ENCODE measurements at places on chromosomes 3 and 15.
A peak's percentile ranks its signal among the peaks of the same experiment; 100 is the strongest.

DNA sequence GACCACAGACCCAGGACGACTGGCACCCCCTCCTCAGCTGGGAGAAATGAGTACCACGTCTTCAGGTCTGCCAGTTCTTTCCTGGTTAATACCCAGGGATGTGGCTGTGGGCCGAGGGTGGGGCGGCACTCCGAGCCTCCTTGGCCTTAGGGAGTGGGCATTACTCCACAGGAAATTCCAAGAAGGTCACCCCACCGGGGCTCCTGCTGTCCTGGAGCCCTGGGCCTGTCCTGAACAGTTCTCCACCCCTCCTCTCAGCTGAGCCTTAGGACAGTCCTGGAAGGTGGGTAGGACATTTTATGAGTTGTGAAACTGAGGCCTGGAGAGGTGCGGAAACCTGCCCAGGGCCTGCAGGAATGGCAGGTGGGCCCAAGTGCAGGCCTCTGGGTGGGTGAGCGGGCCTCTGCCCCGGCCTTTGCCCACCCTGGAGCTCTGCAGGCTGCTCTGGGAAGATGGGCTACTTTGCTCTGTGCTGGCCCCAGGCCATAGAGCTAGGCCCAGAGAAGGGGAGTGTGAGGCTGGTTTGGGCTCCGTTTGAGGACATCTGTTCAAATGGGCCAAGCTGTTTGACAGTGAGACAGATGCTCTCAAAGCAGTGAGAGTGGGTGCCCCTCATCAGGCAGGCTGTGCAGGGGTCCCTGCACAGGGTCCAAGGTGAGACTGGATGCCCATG is 103.1 kb downstream of the TMEM266 start:
- no peak for DNase-seq

GRCh38 chr3:49539659-49540560 is 14.4 kb upstream of the BSN start:
- DNase-seq, result peak; percentile 89

DNA sequence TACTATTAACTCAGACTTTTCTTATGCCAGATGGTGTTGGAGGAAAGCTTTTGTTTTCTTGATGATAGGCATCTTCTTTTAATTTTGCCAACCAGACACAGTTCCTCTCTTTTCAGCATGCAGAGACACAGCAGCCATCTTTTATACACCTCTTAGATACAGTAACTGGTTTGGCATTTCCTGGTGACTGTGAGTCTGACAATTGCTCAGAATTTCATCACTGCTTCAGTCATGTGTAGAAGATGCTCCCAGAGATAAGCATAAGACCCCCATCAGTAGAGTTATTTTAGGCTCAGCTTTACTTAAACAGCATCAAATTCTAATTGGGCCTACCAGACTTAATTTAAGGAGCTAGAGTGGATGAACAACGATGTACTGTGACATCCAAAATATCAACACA is 779.0 kb downstream of the SQOR start:
- no peak for DNase-seq

- no peak for DNase-seq
These were observed 163.8 kb downstream of the FHIT start for GRCh38 chr3:61087465-61087864.

DNA sequence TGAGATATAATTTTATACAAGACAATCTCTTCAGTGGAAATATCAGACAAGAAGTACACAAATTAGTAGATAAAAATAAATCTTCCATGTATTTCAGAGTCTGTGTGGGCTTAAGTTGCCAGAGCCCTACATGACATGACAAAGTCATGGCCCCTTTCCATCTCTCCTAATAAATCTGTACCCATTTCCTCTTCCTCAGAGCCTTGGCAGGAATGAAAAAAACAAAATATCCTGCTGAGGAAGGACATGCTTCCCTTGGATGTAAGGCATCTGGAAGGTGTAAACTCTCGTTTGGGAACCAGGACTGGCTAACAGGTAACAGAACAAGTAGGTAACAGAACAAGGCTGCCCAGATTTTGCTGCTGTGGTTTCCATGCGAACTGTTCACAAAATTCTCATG is 148.1 kb downstream of the SNRK start:
- DNase-seq, result no peak

DNA sequence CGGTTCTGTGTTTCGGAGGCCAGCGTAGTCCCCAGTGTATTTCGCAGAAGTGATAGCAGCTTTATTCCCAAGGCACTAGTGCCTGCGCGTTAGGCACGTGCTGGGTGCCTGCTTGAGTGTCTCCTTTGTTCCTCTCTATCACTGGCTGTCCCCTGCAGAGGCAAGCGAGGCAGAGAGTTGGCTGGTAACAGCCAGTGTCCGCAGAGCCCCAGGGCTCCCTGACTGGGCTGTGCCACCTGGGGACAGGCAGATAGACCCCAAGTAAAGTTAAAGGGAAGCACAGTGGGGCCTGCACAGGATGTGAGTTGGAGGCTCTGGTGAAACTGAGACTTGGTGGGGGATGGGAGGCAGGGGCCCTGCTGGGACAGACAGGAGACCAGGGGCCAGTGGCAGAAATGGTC is 50.7 kb downstream of the APBA2 start:
- DNase-seq, result no peak

DNA sequence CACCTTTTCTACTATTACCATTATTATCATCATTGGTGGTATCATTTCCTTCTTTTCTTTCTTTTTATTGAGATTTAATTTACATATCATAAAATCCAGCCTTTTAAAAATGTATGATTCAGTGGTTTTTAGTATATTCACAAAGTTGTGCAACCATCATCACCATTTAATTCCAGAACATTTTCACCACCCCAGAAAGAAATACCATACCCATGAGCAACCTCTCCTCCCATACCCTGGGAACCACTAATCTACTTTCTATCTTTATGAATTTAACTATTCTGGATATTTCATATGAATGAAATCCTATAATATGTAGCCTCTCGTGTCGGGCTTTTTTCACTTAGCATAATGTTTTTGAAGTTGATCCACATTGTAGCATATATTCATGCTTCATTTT is 29.1 kb downstream of the AAGAB start:
- no peak for DNase-seq

DNA sequence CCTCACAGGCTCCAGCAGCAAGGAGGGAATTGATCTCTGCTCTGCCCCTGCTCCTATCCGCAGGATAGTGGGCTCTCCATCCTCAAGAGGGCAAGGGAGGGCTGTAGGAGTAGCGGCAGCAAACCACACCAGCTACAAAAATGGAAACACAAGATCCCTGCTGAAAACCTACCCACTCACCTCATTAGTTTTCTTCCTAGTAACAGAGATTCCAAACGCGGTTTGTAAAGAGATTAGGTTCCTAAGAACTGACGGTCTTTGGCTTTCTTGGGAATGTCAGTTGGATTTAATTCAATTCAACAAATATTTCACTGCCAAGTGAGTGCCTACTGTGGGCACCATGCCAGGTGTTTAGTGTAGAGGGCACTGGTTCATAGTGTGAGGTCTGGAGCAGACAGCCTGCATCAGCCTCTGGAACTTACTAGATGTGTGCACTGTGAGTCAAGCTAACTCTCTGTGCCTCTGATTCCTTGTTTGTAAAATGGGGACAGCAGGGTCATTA is 84.7 kb downstream of the MRPL46 start:
- DNase-seq, result no peak

- no peak for DNase-seq
These were observed 74.1 kb downstream of the CHL1 start for GRCh38 chr3:270688-271087.

GRCh38 chr15:71436854-71437253 is 321.6 kb downstream of the THSD4 start:
- no peak for DNase-seq

- peak; percentile 39 for DNase-seq
These were observed 6.7 kb downstream of the PAQR5 start for GRCh38 chr15:69305204-69305931.

- DNase-seq, result no peak
These were observed 126.8 kb upstream of the SUCLG2 start for GRCh38 chr3:67781218-67781617.

GRCh38 chr3:171646357-171647133 is 163.7 kb downstream of the PLD1 start:
- DNase-seq, result peak; percentile 61

DNA sequence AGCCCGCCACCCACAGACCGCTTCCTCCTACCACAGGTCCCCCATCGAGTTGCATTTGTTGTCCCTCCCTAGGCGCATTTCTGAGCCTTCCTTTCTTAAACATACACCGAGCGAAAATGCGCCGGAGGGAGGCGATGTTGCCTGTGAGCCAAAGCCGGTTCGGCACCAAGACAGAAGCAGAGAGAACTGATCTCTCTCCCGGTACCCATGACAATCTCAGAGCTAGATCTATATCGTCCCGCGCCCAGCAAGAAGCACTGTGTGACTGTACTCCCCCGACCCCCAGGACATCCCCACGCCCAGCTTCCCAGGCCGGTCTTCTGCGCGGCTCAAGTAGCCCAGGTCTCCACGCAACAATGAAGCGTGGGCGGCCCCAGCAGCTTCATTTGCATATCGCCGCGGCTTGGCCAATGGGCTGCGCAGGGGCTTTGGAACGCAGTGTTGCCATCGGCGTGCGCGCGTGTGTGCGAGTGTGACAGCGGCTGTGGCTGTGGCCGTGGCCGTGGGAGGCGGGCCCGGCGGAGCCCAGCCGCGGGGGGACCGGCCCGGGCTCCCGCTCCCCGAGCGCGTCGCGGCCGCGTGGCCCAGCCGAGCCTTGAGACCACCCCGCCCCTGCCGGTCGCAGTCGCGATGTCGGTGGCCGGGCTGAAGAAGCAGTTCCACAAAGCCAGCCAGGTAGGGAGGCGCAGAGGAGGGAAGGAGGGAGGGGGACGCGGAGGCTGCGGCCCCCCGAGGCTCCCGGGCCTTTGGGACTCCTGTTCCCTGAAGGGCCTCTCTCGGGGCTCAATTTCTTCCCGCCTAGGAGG is at the start of gene SH3GL3:
TSS of gene SH3GL3 (plus strand) at position 438 of the 806 bp plus-strand sequence. CDS start at position 631, 193 bp downstream.
- peak; percentile 62 for DNase-seq

DNA sequence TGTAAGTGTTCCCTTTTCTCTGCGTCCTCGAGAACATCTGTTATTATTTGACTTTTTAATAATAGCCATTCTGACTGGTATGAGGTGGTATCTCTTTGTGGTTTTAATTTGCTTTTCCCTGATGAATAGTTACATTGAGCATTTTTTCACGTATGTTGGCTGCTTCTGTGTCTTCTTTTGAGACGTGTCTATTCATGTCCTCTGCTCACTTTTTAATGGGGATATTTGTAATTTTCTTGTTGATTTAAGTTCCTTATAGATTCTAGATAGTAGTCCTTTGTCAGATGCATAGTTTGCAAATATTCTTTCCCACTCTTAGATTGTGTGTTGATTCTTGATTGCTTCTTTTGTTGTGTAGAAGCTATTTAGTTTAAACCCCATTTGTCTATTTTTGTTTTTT is 179.2 kb downstream of the DOCK3 start:
- no peak for DNase-seq

GRCh38 chr15:88048755-88049154 is 207.8 kb downstream of the NTRK3 start:
- DNase-seq, result no peak

DNA sequence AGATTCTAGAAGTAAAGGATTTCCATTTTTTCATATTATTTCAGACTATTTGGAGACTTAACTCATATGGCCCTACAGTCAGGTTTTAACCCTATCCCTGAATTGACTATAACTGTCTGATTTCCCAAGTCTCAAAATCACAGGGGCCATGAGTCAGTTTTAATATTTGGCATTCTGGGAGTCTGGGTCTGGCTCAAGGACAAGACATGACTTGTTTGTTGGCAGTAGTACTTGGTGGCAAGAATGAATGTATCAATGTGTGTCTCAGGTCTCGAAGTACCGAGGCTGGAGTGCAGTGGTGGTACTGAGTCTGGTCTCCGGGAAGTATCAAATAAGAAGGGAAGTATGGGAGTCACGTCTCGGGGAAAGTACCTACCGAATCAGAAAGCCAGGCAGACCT is 10.8 kb downstream of the UMPS start:
- no peak for DNase-seq

- no peak for DNase-seq
These were observed 104.7 kb downstream of the PGPEP1L start for GRCh38 chr15:98902931-98903330.

DNA sequence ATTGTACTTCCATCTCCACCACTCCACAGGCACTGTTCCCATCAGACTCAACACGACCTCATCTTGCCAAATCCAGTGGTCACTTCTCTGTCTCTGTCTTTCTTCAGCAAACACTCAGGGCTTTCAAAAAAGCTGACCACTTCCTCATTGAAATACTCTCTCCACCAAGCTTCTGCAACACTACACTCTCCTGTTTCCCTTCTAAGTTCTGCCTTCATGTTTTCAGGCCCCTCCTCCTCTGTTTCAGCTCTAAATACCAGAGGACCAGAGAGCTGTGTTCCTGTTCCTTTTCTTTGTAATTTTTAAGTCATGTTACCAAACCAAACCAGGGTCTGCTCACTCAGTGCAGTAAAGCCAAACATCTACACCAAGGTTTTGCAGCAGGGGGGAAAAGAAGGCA is 33.8 kb upstream of the ACP3 start:
- peak; percentile 99 for DNase-seq

DNA sequence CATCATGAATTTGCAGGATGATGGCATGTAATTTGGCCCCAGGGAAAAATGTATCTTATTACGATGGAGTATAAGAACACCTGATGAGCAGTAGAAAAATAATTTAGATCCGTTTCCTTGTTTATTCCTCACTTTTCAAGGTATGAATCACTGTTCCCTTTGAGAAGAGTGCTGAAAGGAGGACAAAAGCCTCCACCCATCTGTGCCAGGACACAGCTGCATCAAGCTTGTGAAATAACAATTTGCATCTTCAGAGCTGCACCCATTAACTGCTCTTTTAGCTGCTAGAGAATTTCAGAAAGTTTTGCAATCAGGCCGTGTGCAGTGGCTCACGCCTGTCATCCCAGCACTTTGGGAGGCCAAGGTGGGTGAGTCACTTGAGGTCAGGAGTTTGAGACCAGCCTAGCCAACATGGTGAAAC is 9.6 kb downstream of the CLDND1 start:
- DNase-seq, result peak; percentile 96

DNA sequence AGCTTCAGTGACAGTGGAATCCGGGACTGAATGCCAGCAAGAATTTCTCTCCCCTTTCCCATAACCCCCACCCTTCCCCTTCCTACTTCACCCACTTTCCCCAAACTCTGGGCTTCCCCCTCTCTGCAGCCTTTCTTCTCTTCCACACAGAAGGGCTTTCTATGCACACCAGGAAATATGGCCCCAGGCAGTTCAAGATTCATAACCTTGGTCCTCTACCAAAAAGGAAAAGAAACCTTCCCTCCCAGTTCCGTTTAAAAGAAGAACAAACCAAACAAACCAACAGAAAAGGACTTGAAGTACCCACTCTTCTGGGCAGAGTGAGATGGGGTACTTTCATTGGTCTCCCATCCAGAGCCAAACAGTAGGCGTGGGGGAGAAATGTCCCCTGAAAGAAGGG is 68.8 kb upstream of the ABHD2 start:
- no peak for DNase-seq

- no peak for DNase-seq
These were observed 669.9 kb downstream of the MAGI1 start for GRCh38 chr3:65368866-65369265.

- no peak for DNase-seq
These were observed 20.5 kb upstream of the ENTPD3 start for GRCh38 chr3:40366203-40367162.

DNA sequence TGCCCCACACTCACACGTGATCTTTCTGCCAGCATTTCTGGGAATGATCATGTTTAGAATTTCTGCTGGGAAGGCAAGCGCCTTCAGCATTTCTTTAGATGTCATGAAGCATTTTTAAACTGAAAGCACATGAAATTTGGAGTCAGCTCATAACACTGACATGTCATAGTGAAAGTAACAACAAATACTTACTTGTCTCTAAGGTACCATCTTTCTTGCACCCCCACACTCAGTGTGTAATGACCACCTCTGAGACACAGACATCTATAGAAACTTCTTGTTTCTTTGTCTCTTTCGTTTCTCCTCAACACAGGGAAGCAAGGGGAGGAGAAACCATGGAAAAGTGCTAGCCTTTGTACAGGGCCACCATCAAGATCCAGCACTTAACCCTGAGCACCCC is 171.7 kb downstream of the RORA start:
- DNase-seq, result no peak

All from MV-4-11 (cell line).